ENCODE measurements at places on chromosomes 7 and 10.

DNA sequence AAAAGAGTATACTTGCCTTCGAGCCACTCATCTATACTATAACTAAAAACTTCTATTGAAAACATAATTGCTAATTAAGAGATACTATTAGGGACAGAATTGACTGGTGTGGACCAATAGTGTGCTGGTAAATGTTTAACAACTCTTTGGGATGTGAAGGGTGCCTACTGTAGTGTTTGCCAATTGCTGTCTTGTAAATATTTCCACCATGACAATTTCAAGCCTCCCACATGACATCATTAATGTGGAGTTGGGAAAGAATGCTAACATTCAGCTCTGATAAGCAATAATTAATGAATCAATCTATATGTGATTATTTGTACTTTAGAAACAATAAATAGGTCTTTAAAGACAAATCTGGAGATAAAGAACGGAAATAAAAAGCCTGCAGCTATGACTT lies 136.8 kb downstream of the DGKB start:
- DNase-seq, result no peak

GRCh38 chr10:89240519-89240918 lies 11.1 kb downstream of the LIPA start:
- no peak for DNase-seq

DNA sequence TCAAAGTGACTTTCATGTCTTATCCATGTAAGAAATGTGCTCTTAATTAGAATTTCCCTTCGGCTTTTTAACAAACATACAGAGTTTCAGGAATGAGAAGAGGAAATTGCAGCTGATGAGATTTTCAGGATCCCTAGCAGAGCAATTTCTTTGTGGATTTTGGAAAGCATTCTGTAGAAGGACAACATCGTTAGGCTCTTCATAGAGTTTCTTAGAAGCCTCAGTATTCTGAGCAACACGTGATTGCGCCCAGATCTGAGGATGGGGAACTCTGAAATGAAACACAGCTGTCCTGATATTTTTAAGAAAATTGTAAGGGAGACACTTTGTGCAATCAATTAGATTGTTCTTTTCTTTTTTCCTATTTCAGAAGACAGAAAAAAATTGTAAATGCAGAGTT lies 85.8 kb downstream of the LHFPL3 start:
- no peak for DNase-seq

DNA sequence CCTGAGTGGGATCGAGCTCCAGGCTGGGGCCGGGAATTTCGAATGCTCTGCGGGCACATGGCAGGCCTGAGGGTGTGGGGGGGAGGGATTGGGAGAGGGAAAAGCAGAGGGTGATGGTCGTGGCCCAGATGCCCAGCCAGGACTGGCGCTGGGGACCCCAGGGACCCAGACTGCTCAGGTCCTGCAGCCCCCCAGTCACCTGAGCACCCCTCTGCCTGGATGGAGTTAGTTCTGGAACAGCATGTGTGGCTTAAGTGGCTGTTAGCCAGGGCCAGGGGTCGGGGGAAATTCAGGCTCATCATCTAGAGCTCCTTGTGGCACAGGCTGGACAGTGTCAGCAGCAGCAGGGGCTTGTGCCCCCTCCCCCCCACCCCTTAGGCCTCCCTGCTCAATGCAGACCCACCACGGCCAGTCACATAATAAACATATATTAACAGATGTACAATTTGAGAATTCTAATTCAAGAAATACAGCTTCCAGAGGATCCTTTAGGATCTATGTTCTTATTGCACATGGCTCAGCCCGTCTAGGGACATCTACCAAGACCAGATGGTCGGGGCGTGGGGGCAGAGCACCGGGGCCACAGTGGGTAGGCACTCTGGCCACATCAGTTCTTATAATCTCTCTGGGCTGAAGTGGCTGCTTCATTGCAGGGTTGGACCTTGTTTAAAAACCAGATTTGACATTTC lies 22.2 kb downstream of the DNAJB12 start:
- DNase-seq, result peak; percentile 23

- no peak for DNase-seq
These were observed 29.7 kb downstream of the ZNF467 start for GRCh38 chr7:149743476-149744255.

GRCh38 chr7:25240340-25240739 lies 12.1 kb upstream of the NPVF start:
- no peak for DNase-seq

DNA sequence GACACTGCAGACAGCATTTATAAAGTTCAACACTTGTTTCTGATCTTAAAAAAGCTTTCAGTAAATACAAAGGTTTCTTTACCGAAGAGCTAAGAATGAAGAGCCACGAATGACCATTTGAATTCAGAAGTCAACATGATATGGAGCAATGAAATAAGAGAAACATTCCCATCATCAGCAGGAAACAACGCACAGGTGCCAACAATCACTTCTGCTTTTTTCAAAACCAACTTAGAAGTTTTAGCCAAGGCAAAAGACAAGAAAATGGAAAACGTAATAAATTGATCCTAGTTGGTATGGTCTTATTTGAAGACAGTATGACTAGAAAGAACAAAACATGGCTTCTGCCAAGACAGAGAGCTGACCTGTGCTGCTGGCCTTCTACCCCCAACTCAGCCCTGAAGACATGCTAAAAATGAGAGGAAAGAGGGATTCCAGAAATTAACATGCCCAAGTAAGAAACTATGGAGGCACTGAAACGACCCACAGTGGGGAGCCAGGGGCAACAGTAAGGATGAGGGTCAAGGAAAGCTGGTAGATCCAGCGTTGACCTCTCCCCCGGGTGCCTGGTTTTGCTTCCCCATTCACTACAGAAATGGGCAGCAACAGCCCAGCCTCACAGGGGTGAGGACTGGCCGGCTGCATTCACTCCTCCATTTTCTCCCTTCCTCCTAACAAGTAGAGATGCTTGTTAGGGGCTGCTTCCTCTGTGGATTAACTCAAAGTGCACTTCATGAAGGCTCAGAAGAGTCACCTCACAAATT lies 30.1 kb downstream of the VPS41 start:
- no peak for DNase-seq

DNA sequence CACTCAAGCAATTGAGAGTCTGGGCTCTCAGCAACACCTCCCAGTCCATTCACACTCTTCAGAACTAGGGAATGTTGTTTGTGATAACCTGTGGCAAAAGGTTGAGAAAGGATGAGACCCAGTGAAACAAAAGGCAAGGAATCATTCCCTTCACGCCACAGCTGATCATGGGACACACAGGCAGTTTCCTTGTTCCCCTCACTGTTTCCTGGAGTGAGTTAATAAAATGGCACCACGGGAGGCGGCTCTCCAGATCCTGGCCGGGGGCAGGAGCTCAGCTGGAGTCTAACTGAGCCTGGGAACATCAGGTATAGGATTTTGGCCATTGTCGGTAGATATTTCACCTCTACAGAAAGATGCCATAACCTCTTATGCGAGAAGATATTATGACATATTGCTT lies 107.3 kb upstream of the FAM171A1 start:
- DNase-seq, result no peak

GRCh38 chr10:118310822-118311221 lies 31.3 kb downstream of the FAM204A start:
- no peak for DNase-seq

GRCh38 chr10:112279433-112279832 lies 3.8 kb upstream of the TECTB start:
- DNase-seq, result no peak

- DNase-seq, result no peak
These were observed 116.2 kb downstream of the CDH23 start for GRCh38 chr10:71512761-71513539.

DNA sequence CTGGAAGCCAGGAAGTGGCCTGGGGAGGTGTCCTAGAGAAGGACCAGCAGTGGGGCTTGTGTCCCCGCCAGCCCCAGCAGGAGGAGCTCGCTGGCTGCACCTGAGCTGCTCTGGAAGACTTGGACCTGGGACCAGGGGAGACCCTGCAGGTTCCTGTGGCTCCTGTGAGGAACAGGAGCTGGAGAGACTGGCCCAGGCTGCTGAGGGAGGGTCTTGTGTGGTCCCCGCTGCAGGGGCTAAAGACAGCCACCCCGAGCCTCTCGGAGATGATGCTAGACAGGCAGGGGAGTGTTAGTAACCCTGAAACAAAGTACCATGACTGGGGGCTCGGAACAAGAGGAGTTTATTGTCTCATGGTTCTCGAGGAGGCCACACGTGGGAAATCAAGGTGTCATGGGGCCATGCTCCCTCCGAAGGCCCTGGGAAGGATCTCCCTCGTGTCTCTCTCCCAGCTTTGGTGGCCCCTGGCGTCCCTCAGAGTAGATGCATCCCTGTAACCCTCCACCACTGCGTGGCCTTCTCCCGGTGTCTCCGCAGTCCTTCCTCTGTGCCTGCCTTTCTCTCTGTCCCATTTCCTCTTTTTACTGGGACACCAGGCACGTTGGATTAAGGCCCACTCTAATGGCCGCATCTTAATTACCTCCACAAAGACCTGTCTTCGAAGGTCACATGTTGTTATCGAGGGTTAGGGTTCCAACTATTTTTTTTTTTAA lies 348.4 kb downstream of the GLRX3 start:
- no peak for DNase-seq

GRCh38 chr10:27481486-27481885 lies 22.6 kb upstream of the RAB18 start:
- DNase-seq, result no peak

DNA sequence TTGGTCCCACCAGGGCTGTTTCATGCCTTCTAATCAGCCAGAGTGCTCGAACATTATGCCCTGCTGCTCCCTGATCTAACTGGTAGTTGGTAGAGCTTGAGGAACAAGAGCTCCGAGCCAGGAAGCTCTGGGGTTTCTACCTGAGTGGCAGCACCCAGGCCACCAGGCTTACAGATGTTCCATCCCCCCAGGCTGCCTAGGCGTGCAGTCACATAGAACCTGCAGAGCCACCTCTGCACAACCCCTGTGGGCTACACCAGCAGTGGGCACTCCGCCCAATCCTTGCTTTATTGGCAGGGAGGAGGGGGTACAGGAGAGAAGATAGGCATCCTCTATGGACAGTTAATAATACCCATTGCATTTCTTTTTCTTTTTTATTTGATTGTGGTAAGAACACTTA lies 21.8 kb downstream of the MAP3K8 start:
- peak; percentile 20 for DNase-seq

DNA sequence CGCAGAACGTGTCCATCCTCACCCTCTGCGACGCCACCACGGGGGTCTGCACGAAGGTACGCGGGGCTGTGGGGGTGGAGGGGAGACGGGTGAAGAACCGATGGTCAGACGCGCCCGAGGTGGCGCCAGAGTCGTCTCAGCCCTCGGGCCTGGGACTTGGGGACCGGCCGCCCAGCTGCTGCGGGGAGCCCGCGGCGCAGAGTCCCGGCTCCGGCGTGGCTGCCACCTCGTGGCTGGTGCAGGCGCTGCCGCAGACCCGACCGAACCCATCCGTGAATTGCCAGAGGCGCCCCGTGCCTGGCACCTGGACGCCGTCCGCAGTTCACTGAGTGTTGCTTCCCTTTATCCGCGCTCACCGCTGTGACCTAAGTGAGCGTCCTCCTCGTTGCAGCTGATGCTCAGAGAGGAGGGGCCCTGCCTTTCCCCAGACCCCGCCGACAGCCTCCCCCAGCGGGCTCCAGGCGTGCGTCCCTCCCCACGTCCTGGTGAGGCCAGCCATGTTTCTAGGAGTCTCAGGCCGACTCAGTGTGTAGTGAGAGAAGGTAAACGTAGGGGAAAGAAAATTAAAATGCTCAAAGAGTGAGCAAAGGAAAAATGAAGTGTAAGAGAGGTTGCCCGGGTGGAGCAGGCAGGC lies 208.7 kb downstream of the PAXIP1 start:
- no peak for DNase-seq

DNA sequence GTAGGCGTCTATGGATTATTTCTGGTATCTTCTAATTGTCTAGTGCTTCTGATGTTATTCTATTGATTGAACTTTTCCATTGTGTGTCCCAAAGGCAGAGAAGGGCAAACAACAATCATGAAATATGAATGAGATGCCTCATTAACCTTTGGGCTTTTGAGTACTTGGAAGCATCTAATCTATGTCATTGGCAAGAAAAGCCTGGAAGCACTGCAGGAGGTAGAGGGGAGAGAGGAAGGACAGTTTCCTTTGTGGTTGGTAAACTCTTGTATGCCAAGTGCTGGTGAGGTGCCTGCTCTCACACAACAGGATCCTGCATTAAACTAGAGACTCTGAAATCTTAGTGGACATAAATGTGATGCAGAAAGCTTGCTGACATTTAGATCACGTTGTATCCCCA lies 155.2 kb upstream of the TPK1 start:
- DNase-seq, result no peak

DNA sequence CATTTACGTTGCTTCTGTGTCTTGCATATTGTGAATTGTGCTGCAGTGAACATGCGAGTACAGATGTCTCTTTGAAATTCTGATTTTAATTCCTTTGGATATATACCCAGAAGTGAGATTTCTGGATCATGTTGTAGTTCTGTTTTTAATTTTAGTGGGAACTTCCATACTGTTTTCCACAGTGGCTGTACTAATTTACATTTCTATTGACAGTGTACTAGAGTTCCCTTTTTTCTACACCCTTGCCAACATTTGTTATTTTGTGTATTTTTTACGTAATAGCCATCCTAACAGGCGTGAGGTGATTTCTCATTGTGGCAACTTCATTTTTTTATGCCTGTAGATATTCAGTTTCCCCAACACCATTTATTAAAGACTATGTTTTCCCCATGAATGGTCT lies 144.7 kb upstream of the INHBA start:
- DNase-seq, result no peak

DNA sequence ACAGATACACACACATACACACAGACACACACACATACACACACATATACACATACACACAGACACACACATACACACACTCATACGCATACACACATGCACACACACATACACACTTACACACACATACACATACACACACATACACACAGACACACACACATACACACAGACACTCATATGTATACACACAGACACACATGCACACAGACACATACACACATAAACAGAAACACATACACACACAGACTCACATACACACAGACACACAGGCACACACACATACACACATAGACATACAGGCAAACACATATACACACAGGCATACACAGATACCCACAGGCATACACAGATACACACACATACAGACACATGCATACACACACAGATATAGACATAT lies 143.9 kb upstream of the LYZL2 start:
- DNase-seq, result no peak

GRCh38 chr10:14102056-14102455 lies 228.7 kb downstream of the FRMD4A start:
- no peak for DNase-seq

- no peak for DNase-seq
These were observed 67.2 kb upstream of the POT1 start for GRCh38 chr7:124996778-124997177.

DNA sequence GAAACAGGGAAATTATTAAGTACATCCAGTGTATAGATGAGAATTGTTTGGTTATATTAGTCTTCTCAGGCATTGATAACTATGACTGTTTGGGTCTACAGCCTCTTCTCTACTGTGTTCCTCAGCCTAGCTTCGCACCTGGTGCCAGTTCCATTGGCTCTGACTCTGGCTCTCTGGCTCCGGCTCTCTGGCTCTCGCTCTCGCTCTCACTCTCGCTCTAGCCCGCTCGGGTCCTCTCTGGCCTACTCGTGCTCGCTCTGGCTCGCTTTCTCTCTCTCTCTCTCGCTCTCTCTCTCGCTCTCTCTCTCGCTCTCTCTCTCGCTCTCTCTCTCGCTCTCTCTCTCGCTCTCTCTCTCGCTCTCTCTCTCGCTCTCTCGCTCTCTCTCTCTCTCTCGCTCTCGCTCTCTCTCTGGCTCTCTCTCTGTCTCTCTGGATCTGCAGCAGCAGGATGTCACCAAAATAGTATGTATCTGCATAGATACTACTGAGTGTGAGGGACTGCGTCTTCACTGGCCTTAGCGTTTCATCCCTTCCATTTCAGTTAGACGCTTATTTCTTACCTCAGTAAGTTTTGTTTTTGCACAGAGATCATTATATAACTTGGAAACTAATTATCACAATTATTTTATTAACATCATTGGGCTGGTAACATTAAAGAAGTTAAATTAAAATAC lies 6.5 kb upstream of the SSBP1 start:
- DNase-seq, result no peak
